Activated naive CD4-positive, alpha-beta T cell treated with anti-CD3 and anti-CD28 coated beads, Interleukin-2, amount 10 ng/mL, durations not matched to agents 7 days and 5 days (primary cell): ENCODE measurements at places on chromosomes 12 and 14.

GRCh38 chr14:20429801-20430669, 5.9 kb downstream of the KLHL33 start:
- no peak for DNase-seq

GRCh38 chr14:72629534-72629933, 264.4 kb downstream of the DPF3 start:
- DNase-seq = no peak

DNA sequence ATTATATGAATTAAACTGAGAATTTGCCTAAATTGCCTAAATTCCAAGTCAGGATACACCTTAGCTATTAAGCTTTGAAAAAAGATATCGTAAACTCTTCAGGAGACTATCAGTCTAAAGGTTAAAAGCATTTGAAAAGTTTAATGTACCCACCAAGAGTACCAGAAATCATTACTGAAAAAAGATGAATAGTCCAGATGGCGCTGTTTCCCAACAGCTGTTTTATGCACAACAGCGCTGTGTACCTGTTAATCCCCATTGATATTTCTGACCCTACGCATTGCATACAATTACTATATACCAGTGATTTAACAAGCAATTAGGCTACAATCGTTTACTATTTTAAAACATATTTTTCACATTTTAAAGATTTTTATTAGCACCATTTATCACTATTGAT, 185.0 kb downstream of the PLCZ1 start:
- no peak for DNase-seq

DNA sequence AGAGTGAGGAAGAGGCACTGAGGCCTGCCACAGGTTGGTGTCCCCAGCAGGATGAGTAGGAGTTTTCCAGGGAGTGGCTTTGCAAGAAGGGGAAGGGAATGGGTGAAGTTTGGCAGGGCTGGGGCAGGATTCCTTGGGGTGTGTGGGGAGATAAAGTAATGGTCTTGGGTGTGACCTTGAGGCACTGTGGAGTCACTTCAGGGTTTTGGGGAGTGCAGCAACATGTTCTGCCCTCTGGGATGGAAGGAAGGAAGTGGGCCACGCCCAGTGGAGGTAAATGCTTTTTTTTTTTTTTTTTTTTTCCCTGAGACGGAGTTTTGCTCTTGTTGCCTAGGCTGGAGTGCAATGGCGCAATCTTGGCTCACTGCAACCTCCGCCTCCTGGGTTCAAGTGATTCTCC, 108.9 kb downstream of the ADCK1 start:
- no peak for DNase-seq

DNA sequence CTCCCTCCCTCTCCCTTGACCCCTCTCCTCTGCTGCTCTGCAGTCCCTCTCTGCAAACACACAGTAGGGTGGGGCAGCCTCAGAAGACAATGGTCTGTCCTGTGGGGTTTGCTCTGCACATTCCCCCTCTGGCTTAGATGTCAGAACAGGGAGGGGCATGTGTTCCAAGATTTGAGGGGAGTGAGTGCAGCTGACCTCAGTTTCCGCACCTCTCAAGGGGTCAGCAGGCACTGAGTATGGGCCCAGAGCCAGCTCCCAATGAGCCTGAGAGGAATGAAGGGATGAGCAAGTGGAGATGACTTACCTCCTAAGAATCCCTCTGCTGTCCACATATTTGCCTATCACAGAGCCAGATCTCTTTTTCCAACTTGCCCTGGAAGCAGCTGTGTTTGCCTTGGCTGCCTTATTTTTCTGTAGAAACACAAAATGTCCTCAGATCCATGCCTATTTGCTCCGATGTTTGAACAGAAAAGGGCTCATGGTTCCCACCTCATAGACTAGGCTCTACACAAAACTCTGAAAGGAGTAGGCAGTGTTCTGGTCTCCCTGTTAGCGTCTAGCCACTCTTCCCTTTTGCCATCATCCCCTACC, 111.4 kb downstream of the CRACR2A start:
- DNase-seq = no peak

- DNase-seq = no peak
Observed at GRCh38 chr12:55844961-55845360, 2.2 kb upstream of the MMP19 start.

- DNase-seq = no peak
Observed at GRCh38 chr12:4380332-4380731, 820 bp upstream of the FGF23 start.

DNA sequence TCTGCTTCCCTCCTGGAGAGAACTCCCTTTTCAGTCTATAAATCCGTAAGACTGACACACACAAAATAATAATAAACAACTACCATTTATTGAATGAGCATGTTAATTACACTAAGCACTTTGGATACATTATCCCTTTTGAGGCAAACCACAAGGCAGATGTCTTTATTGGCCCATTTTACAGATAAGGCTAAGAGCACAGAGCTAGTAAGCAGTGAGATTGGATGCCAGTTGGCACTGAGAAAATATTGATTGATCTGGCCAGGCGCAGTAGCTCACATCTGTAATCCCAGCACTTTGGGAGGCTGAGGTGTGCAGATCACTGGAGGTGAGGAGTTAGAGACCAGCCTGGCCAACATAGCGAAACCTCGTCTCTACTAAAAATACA, 21.9 kb upstream of the RBM19 start:
- no peak for DNase-seq

DNA sequence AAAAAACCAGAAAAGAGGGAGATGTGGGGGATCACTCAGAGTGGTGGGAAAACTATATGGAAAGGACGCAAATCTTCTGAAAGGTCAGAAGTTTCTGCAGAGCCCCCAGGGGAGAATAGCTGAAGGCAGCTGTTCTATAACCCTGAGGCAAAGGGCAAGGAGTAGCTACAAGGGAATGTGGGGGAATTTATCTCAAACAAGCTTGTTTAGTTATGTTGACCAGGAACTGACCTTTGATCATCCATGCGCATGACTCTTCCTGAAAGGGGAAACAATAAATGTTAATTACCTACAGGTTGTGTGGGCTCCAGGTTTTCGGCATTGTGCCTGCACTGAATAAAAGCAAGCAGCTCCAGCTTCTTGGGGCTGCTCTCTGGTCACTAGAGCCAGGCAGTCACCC, 968.5 kb downstream of the AACS start:
- DNase-seq = no peak

- no peak for DNase-seq
Observed at GRCh38 chr14:49849213-49849847, 3.3 kb downstream of the NEMF start.
